Activated CD4-positive, alpha-beta memory T cell treated with anti-CD3 and anti-CD28 coated beads, Interleukin-2, amount 10 ng/mL, durations not matched to agents 7 days and 5 days (primary cell): ENCODE measurements at places on chromosomes 1 and 21. TPM values are rescaled to one million over a fixed set of nuclear protein-coding genes. Genes with fewer than 3 reads are reported as not detected.
A peak's percentile ranks its signal among the peaks of the same experiment; 100 is the strongest.

DNA sequence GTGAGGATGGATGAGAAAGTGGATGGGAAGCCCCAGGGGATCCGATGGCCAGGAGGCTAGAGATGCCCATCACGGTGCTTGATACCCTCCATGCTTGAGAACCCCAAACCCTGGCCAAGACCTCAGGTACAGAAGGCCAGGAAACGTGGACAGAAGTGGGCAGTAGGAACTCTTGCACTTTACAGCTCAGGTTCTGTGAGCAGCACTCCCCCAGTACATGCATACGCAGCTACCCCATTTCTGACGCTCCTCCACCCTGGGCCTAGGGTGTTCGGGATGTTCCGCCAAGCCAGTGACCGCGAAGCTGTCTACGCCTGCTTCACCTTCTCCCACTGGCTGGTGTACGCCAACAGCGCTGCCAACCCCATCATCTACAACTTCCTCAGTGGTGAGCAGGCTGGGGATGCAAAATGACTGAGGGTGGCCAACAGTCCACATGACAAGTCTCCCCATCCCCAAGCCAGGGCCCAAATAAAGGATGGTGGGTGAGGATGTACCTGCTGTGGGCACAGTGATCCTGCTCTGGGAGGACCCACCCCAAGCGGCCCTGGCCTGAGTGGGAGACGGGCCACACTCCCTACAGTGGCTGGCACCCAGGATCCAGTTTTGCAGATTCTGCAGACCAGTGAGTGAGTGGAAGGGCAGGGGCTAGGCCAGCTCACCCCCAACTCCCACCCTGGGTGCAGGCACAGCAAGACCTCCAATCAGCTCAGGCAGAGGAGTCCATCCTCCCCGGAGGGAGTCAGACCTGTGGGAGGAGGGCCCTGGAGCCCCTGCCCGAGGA is 7.4 kb downstream of the HCRTR1 start:
- no peaks in the 10 kb centered on the region for H3K27me3 ChIP-seq
- DNase-seq: no peak
- no peak overlapping the region for H3K4me3 ChIP-seq
- H3K4me1 ChIP-seq: peaks cover 14% of the 10 kb centered on the region

DNA sequence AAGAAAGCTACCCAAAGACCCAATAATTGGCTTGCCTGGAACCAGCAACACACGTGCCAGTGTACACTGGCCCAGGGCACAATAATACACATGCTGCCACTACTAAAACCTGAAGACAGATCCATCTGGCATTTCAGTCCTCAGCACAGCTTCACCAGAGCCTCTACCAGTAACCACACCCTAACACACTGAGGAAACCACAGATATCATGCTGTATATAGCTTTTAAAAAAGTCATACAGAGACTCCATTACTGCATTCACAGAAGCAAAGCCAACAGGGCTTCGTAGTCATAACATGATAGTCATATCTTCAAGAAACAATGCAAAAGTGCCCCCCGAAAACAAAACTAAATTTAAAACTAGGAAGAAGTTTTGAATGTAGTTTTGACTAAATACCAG is 40.6 kb upstream of the NEGR1 start:
- no peak for DNase-seq
- no peak overlapping the region for H3K4me3 ChIP-seq
- H3K27me3 ChIP-seq: no peaks in the 10 kb centered on the region
- H3K4me1 ChIP-seq: no peaks in the 10 kb centered on the region

DNA sequence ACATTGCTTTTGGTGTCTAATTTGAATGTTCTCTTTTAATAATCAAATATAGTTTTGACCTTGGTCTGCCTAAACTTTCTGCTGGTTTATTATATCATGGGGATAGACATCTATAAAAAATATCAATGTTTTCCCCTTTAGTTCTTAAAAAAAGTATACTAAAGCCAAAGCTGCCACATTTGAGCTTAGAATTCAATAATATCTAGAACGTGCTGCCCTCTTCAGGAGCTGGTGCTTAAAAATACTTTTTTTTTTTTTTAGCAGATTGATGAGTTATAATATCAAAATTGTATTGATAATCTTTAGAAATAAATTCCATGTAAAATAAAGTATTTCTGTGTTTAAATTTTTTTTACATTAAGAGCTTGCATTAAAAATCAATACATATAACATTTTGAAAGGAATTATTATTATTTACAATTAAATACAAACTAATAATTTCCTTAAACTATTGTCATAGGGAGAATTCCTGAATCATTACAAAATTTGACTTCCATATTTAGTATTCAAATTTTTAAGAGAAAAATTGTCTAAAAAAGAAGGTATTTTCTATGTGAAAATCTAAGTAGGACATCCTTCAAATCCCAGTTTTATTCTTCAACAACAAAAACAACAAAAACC is 40.1 kb upstream of the ADGRL2 start:
- H3K27me3 ChIP-seq: no peaks in the 10 kb centered on the region
- H3K36me3 ChIP-seq: no peaks in the 10 kb centered on the region
- no peak for DNase-seq
- H3K4me1 ChIP-seq: no peaks in the 10 kb centered on the region

GRCh38 chr1:53498555-53499131 is 39.4 kb downstream of the DMRTB1 start:
- no peak overlapping the region for H3K4me3 ChIP-seq

DNA sequence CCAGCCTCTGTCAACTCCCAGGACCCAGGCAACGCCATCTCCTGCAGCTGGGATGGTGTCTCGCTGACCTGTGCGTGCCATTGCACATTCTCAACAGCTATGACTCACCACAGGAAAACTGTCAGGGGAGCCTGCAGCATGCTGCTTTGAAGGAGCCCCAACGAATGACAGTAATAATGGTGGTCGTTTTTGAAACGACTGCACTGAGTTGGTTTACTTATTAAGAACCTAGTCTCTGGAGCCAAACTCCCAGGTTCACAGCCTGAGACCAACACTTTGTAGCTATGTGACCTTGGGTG is 21.6 kb downstream of the TCEA3 start:
- H3K4me3 ChIP-seq: no peak overlapping the region
- H3K4me1 ChIP-seq: peaks cover 18% of the 10 kb centered on the region
- no peaks in the 10 kb centered on the region for H3K27me3 ChIP-seq
- no peak overlapping the region for H3K27ac ChIP-seq
- DNase-seq: no peak
- H3K36me3 ChIP-seq: no peaks in the 10 kb centered on the region

- no peaks in the 10 kb centered on the region for H3K36me3 ChIP-seq
- H3K27me3 ChIP-seq: no peaks in the 10 kb centered on the region
- H3K4me3 ChIP-seq: no peak overlapping the region
- no peaks in the 10 kb centered on the region for H3K4me1 ChIP-seq
- H3K27ac ChIP-seq: no peak overlapping the region
Measured at GRCh38 chr1:76473591-76473990, 393.7 kb upstream of the ST6GALNAC5 start.

- no peak for DNase-seq
- no peak overlapping the region for H3K4me3 ChIP-seq
- H3K27me3 ChIP-seq: peaks cover 5% of the 10 kb centered on the region
- H3K4me1 ChIP-seq: peaks cover 8% of the 10 kb centered on the region
Measured at GRCh38 chr1:160874935-160875334, 10.0 kb downstream of the ITLN1 start.

DNA sequence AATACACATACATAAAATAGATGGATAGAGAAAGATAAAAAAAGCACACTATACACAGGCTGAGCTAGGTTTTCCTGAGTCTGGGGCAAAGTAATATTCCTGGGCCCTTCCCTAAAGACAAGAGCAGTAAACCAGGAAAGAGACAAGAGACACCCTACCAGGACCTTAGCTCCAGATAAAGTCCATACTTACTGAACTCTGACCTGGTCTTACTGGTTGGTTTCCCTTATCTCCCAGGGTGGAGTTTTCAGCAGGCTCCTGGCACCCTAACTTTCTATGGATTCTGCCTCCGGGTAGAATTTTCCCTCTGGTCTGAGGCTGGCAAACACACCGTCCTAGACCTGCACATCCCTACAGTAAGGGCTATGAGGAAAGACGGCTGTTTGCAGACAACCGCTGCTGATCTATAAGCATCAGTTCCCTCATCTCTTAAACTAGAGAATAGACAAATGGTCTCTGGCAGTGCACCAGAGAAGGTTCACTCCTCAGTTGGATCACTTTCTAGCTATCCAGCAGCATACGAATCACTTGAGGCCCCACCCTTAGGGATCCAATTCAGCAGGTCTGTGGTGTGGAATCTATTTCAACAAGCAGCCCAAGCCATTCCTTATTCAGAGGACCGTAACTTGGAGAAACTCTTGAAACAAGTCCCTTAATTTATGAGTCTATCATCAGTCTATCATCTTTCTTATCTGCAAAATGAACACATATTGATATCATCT is 52.0 kb downstream of the ARHGEF11 start:
- peaks cover 30% of the 10 kb centered on the region for H3K27me3 ChIP-seq
- H3K36me3 ChIP-seq: no peaks in the 10 kb centered on the region
- no peak overlapping the region for H3K27ac ChIP-seq
- H3K4me3 ChIP-seq: no peak overlapping the region

DNA sequence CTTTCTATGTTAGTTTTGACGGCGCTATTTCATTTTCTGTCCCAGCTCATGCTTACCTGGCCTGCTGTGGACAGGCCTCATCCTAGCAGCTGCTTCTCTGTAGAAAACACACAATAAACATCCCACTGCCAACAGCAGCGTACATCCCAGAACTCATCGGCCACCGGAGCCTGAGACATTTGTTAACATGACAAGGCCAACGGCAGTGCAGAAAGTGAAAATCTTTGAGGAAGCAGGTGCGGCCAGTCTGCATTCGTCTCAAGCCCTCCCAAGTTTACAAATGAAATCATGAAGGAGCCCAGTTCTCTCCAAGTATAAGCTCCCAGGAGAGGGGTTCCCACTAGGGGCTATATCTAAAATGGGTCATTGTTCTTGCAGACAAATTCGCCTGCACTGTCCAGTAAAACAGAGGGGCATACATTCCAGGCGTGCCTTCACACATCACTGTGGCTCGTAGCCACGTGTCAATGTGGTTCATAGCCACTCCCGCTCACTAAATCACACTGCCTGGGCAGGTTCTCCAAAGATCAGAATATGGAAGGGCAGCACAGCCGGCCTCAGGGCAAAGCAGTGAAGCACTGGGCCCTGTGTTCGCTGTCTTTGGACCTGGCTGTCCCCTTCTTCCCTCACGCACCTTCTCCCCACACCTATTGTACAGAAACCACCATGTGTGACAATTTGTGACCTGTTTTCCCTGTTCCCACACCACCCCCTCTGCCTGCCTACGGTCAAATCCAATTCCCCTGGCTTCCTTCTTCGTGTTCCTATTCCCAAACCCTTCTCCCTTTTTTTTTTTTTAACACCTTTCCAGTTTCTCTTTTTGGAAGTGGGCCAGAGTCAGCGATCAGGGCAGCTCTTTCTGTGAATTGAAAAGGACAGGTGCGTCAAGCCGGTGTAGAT is 27.0 kb upstream of the ABCG1 start:
- no peak for DNase-seq
- no peak overlapping the region for H3K4me3 ChIP-seq
- H3K4me1 ChIP-seq: peaks cover 83% of the 10 kb centered on the region
- H3K27me3 ChIP-seq: peaks cover 15% of the 10 kb centered on the region
- peaks cover 3% of the 10 kb centered on the region for H3K36me3 ChIP-seq
- no peak overlapping the region for H3K27ac ChIP-seq

GRCh38 chr1:30840904-30841598 is 67.5 kb downstream of the SDC3 start:
- DNase-seq: no peak
- peaks cover 54% of the 10 kb centered on the region for H3K27me3 ChIP-seq
- no peaks in the 10 kb centered on the region for H3K36me3 ChIP-seq

- no peak overlapping the region for H3K27ac ChIP-seq
- no peak overlapping the region for H3K4me3 ChIP-seq
- DNase-seq: no peak
- H3K36me3 ChIP-seq: no peaks in the 10 kb centered on the region
Measured at GRCh38 chr1:51314974-51315373, 15.4 kb downstream of the TTC39A start.

DNA sequence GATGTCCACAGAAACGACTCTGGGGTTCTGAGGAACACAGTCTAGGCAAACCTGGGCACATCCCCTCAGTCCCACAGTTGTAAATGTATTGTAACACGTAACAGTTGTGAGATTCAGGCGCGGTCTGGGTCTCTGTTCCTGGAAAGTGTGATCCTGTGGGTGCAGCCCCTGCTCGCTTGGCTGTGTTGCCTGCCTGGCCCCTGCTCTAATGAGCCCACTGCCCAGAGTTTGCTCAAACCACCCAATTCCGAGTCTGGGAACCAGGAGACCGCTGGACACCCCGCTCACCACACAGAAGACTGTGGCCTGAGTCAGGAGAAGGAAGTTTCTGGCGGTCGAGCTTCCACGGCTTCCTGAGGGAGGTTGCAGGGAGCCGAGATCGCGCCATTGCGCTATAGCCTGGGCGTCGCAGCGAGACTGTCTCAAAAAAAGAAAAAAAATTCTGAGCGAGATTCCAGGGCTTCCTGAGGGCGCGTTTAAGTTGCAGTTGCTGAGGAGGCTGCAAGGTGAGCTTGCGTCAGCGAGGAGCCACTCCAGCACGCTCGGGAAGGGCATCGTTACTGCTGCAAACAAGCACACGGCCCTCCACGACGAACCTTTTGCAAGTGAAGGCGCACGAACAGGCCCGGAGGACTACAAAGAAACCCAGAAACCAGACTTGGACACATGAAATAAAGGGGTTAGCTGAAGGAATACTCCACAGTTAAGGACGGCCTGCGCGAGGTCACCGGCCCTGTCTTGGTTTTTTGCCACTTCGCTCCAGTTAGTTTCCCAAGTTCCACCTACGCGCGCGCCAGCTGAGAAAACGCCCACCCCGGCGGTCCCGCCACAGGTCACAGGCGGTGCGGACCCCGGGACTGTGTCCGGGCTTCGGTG is 1.1 kb downstream of the C21orf58 start:
- H3K27ac ChIP-seq: peak overlapping the region; percentile 93
- peaks cover 53% of the 10 kb centered on the region for H3K36me3 ChIP-seq
- peaks cover 47% of the 10 kb centered on the region for H3K4me1 ChIP-seq

DNA sequence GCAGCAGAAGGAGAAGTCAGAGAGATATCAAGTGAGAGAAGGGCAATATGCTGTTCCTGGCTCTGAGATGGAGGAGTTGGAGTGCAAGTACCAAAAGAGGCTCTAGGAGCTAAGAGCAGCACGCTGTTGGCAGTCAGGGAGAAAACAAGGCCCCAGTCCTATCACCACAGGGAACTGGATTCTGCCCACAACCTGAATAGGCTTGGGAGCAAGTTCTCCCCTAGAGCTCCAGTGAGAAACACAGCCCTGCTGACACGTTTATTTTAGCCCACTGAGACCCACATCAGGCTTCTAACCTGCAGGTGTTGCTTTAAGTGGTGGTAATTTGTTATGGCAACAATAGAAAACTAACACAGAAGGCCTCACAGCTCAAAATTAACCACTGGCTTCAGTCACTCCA is 31.8 kb upstream of the ZNF644 start:
- no peaks in the 10 kb centered on the region for H3K4me1 ChIP-seq
- no peak overlapping the region for H3K4me3 ChIP-seq
- no peaks in the 10 kb centered on the region for H3K27me3 ChIP-seq
- DNase-seq: no peak
- H3K36me3 ChIP-seq: no peaks in the 10 kb centered on the region

- no peak for DNase-seq
- no peaks in the 10 kb centered on the region for H3K4me1 ChIP-seq
- H3K27ac ChIP-seq: no peak overlapping the region
- H3K4me3 ChIP-seq: no peak overlapping the region
Measured at GRCh38 chr1:118144684-118145083, 40.3 kb downstream of the SPAG17 start.

SEC22B gene
- 23.1 TPM for total RNA-seq

FAAH gene
- total RNA-seq: 4.0 TPM

HENMT1 gene
- 26.7 TPM for total RNA-seq

YRDC gene
- total RNA-seq: 16.8 TPM

TBX15 gene
- total RNA-seq: not detected
